Midbrain (tissue), 1 donor: ENCODE measurements at places on chromosomes 5 and 9.

DNA sequence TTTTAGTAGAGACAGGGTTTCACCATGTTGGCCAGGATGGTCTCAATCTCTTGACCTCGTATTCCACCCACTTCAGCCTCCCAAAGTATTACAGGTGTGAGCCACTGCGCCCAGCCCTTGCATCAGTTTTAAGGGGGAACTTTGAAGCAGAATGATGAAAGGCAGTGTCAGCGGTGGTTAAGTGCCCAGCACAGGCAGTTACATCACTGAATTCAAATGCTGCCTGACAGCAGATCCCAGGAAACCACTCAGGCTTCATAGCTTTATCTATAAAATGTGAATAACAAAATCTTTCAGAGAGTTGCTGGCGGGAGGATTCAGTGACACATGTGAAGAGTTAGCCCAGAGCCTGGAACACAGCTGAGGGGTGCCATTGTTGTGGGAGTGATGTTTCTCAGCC, 26.5 kb downstream of the FGF1 start:
- DNase-seq = no peak

DNA sequence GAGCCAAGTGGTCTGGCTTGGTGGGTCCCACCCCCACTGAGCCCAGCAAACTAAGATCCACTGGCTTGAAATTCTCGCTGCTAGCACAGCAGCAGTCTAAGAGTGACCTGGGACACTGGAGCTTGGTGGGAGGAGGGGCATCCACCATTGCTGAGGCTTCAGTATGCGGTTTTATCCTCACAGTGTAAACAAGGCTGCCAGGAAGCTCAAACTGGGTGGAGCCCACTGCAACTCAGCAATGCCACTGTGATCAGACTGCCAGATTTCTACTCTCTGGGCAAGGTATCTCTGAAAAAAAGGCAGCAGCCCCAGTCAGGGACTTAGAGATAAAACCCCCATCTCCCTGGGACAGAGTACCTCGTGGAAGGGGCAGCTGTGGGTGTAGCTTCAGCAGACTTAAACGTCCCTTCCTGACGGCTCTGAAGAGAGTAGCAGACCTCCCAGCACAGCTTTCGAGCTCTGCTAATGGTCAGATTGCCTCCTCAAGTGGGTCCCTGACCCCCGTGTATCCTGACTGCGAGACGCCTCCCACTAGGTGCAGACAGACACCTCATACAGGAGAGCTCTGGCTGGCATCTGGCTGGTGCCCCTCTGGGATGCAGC, 18.2 kb upstream of the STK32A start:
- DNase-seq = no peak

- no peak for DNase-seq
Measured at GRCh38 chr5:173922527-173922926, 34.4 kb downstream of the CPEB4 start.

GRCh38 chr9:128898382-128898781, 16.4 kb downstream of the LRRC8A start:
- no peak for DNase-seq

DNA sequence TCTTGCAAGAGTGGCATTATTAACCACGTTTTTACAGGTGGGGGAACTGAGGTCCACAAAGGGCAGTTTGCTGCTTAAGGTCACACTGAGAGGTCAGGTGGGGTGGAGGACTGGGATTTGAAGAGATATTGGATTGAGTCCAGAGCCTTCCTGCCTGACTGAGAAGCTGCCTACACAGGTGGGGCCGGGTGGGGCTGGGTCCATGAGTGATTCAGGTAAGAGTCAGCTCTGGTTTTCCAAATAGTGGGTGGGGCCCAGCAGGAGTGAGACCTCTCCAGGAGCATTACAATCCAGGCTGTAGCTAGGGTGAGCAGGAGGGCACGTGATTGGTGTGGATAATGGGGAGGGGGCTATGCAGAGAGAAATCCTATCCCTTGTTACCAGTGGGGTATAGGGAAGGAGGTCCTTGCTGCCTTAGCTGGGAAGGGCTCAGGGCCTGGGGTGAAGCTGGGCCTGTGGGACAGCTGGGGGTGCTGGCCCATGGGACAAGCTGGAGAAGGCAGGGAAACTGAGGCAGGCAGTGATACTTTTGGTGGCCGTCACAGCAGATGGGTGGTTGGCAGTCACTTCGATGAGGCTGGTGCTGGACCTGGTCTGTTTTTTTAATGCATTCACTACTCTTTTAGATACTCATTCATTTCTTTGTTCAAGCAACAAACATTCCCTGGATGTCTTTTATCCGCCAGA, 2.9 kb upstream of the PTGS1 start:
- no peak for DNase-seq

DNA sequence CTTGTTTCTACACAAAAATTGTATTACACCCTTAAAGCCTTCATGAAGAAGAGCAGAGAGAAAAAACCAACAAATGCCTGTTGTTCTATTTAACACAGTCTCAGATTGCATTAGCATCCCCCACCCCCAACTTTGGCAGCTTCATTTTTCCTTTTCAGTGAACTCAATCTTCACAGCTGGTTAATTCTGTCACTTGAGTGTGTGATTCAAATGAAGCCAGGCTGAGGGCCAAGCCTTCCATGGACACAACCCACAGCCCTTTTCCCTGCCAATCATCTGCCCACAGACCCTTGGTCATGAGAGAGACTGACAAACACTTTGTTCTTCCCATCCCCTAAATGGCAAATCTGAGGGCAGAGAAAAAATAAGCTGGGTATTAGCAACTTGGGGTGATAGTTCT, 217.5 kb upstream of the NMUR2 start:
- DNase-seq = no peak

- DNase-seq = no peak
Measured at GRCh38 chr5:172528440-172528839, 74.1 kb upstream of the SH3PXD2B start.

- DNase-seq = no peak
Measured at GRCh38 chr5:124726631-124727362, 19.6 kb downstream of the ZNF608 start.

- DNase-seq = no peak
Measured at GRCh38 chr5:73318308-73318719, 130.3 kb downstream of the FOXD1 start.

DNA sequence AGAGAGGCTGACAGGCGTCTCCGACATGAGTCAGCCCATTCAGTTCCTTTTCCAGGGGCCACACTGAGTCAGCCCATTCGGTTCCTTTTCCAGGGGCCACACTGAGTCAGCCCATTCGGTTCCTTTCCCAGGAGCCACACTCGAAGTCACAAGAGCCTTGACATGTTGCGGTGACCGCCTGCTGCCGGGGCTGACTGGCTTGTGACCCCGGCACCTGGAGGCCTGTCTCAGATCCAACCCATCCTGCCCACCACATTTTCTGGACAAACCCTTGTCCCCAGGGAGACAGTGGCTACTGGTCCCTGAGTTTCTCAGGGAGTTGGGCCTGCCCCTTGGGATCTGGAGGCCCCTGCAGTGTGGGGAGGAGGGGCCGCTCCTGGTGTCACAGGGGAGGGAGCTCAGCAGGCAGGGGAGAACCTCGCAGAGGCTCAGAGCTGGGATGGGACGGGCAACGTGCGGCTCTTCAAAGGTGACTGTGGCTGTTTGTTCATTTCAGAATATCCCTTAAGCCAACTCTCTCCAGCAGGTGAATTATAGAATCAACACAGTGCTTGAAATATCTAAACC, 40.5 kb upstream of the LPCAT1 start:
- DNase-seq = no peak

DNA sequence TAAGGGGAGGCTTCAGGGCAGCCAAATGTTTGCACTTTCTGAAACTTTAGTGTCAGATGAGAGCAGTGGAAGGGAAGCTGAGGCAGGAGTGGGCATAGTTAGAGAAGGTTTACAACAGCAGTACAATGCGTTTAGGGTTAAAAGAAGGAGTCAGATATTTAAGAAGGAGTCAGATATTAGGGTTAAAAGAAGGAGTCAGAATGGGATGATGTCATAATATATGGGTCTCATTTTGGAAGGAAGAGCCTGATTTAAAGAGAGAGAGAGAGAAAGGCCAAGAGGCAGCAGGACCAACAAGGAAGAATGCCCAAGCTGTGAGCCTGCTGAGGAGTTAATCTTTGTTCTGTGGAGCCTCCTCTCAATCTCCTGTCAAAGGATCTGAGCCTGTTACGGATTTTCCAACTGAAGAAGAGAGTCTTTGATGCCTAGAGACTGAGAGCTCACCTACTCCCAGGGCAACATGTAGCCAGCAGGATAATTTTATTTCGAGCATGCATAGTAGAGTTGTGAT, 9.5 kb downstream of the ISL1 start:
- no peak for DNase-seq

DNA sequence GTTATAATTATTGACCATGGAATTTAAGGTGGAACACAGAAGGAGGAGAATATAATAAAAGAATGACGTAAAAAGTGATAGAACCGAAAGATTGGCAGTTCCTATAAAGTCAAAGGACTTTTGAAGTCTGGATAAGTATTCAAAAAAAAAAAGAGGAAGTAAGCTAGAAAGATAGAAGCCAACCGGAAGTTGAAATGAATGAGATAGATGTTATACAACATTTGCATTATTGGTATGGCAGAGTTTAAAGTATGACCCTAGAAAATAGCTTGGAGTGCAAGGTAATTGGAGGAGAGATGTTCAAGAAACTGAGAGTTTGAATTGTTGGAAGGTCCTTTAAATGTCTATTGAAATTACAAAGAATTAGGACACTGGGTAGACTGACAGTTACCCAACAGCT, 293.6 kb downstream of the FER start:
- DNase-seq = no peak

DNA sequence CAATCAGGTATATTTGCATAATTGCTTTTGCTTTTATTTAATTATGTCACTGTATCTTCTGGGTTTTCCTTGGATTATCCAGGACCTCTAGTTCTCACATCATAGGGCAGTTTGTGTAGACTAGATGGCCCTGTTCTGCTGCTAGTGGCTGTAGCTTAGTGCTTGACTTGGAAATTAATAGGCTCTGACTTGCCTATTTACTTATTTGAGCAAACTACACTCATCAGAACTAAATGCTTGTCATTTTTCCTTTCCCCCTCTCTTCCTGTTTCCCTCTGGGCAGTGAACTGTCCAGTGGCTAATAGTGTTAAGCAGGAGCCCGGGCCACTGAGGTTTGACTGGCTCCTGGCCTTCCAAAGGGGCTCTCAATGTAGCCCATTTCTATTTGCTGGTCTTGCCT, 135.7 kb downstream of the MAN2A1 start:
- DNase-seq = no peak

DNA sequence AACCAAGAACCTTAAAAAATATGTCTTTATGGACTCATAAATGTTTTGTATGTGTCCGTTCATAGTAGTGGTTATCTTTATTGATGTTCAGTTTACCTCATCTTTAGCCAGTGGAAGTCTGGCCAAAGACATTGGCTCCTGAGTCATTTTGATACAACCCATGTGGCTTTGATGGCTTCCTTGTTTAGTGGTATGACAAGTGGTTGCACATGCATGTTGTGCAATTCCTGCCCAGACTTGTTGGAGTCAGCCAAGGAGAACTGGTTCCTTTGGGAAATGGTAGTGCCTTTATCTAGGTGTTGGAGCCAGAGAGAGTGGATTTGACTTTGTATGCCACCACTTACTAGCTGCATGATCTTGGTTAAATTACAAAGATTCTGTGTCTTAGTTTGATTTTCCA, 94.3 kb downstream of the RPS23 start:
- DNase-seq = no peak

GRCh38 chr5:106876298-106876622, 794.5 kb downstream of the EFNA5 start:
- DNase-seq = no peak

DNA sequence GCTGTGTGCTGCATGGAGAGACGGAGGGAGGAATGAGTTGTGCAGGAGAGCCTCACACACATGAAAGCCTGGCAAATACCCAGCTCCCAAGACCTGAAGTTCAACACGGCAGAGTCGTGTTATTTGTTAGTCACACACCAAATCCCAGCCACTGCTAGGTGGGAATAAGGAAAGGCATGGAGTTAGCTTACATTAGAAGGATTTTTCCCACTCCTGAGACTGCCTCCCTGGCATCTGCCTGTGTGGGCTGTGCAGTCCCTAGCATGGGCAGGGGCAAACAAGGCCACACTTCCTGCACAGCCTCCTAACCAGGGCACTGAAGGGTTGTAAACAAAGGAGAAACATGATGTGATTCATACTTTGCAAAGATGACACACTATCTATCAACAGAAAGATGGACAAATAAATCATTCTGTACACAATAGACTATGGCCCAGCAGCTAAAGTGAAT, 306.8 kb downstream of the SPOCK1 start:
- DNase-seq = no peak

DNA sequence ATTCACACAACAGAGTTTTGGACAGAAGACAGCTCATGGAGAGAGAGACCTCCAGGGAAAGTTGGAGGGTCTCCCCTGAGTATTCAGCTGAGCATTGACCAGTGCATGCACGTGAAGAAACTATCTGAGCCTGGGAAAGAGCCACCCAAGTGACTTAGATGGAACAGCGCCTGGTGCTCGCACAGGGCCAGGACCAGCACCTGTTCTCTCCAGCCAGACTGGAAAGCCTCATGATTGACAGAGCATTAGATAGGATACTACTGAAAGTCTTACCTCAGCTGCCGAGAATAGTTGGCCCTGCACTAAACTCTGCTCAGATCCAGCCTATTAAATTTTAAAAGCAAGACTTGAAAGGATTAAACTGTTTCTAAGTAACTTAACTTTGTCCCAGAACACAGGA, 28.3 kb upstream of the NEURL1B start:
- DNase-seq = no peak

DNA sequence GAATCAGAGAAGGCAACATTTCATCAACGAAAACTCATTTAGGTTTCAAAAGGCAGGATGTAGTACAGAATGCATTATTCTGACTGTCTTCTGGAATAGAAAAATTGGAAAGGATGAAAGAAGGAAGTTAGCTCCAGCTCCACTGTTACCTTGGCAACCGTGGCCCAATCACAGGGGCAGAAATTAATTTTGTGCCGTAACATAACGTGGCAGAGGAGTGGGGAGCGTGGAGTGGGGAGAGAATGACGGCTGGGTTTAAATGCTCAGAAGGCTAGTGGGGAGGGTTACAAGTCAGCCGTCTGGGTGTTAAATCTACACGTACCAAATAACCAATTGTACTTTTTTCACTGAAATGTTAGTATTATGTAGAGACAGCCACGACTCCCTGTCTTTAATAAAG, 32.3 kb upstream of the EQTN start:
- peak; percentile 20 for DNase-seq

DNA sequence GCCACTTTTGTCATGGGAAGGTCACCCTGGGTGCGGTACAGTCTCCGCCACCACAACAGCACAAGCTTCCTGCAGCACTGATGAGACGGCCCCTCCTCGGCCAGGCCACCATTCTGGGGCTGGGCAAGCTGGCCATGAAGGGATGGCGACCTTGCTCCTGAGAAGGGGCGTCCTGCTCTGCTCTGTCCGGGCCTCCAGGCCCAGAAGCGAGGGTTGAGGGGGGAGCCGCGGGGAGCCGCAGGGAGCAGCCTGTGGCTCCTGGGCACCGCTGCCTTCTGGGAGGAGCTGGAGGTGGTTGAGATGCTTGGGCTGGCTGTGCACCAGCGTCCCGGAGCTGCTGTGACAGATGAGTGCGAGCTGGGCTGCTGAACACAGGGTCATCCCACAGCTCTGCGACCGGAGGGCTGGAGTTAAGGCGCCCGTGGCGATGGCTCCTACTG, 84.3 kb upstream of the RAPGEF1 start:
- no peak for DNase-seq
